Activated T-cell treated with anti-CD3 and anti-CD28 coated beads, Interleukin-2, amount 50 U/mL, for 1 hour (primary cell): ENCODE measurements at places on chromosomes 6 and 20.
A peak's percentile ranks its signal among the peaks of the same experiment; 100 is the strongest.

DNA sequence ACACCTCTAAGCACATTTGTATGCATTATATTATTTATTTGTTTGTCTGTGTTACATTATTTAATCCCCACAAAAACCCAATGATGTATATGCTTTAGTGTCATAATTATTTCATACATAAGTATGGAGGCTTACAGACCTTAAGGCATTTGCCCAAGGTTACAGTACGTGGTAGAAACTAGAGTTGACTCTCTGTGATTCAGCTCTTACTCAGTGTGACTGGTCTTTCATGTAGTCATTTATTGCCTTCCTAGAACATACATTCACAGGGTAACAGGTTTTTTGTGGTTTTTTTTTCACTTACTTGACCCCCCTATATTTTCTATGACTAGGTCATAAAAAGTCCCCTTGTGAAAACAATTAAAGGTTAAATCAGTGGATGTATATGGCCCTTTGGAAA, 566.8 kb downstream of the TFAP2A start:
- DNase-seq = no peak

DNA sequence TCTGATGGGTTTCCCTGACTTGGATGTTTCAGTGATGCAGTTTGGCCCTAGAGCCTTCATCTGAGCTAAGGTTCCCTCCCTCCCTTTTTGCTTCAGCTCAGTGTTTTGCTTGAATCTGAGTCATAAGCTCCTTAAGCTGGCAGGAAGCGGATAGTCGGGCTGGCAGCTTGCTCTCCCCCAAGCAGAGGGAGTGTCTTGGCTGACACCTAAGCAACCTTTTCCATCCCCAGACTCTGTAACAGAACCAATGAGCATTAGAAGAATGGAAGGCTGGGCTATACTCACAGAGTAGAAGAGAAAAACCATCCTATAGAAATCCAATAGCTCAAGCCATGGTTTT, 98.3 kb downstream of the HAO1 start:
- DNase-seq = no peak

GRCh38 chr6:130980310-130981032, 82.6 kb downstream of the EPB41L2 start:
- DNase-seq = no peak

GRCh38 chr6:6105472-6106036, 98.8 kb upstream of the NRN1 start:
- no peak for DNase-seq

DNA sequence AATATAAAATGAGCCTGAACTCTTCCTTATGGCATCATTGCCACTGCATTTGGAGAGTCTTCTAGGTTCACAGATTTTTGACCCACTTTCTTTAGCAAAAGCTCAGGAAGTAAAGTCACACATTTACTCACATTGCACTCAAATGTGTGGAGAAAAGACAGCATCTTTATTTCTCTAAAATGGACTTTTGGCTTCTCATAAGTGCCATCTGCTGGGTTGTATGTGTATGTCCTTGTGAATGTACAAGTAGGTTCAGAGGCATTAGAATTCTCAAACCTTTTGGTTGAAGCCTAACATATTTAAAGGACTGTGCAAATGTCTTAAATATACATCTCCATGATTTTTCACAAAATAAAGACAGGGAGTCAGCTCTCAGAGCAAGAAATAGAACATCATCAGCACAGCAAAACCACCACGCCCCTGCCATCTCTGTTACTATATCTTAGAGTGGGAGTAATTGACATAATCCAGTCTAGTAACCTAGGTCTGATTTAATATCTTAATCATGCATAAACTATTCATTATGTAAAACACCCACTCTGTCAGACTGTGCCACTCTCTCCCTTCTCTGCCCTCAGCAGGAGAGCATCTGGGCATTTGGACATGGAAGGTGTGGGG, 42.2 kb upstream of the SPTLC3 start:
- DNase-seq = no peak

DNA sequence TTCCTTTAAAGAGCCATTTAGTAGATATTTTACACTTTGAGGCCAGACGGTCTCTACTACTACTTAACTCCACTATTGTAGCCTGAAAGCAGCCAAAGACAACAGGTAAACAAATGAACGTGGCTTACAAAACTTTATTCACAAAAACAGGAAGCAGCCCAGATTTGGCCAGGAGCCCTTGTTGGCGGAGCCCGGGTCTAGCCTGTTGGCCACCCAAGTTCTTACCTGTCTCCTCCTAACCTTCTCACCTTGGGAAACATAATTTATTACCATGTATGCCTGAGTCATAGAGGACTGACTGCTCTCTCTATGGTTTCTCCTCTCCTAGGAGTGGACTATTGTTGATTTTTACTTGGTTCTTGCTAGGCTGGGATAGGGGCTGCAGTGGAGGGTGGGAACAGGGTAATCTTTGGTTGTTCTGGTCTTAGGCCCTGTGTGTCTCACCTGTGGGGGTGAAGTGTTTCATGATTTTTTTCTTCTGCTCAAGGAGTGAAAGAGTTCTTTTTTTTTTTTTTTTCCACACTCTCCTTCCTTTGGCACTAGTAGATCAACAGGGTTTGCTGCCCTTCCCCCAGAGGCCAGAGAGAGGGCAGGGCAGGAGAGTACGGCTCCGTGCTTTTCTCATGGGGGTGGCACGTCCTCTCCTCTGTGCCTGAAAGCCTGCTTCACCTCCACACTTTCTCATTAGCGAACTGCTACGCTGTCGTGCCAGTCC, 90.0 kb downstream of the RPP40 start:
- DNase-seq = no peak

- no peak for DNase-seq
These were observed 35.6 kb downstream of the RBM38 start for GRCh38 chr20:57426831-57427230.

DNA sequence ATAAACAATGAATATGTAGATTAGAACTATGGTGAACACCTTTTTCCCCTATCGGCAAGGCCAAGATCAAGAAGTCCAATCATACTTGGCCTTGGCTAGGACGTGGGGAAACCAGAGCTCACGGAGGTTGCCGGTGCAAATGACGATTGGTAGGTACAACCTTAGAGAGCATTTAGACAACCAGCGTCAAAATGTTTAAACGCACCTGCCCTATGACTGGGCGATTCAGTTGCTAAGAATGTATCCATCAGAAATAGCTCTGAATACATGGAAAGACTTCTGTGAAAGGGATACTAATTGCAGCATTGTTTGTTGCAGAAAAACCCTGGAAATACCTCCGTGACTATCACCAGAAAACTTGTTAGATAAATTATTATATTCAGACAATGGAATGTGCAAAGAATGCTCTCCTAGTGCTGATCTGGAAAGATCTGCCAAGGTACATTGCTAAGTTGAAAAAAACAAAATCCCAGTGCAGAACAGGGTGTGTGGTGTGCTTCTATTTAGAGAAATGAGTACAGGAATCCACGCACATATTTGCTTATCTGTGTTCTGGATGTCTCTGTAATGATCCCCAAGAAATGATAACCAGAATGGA, 48.0 kb upstream of the PTPN1 start:
- DNase-seq = no peak

DNA sequence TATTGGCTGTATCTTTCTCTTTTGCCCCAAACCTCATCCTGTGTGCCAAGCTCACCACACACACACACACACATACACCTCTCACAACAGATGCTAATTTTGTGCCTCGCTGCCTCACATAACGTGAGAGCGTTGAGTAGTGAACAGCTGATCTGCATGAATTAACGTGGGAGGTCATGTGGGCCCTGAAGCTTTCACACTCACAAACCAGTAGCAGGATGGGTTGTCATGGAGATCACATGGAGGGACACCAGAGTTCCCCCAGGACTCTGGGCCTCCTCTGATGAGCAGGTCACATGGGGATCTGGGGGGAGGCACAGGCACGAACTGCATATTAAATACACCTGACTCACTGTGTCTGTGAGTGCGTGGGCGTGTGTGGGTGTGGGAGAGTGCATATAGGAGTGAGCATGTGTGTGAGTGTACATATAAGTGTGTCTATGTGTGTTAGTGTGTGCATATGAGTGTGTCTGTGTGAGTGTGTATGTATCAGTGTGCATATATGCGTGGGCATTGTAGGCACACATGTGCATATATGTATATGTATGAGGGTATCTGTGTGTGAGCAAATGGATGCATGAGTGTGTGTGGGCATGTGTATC, 62.7 kb upstream of the SULF2 start:
- no peak for DNase-seq

DNA sequence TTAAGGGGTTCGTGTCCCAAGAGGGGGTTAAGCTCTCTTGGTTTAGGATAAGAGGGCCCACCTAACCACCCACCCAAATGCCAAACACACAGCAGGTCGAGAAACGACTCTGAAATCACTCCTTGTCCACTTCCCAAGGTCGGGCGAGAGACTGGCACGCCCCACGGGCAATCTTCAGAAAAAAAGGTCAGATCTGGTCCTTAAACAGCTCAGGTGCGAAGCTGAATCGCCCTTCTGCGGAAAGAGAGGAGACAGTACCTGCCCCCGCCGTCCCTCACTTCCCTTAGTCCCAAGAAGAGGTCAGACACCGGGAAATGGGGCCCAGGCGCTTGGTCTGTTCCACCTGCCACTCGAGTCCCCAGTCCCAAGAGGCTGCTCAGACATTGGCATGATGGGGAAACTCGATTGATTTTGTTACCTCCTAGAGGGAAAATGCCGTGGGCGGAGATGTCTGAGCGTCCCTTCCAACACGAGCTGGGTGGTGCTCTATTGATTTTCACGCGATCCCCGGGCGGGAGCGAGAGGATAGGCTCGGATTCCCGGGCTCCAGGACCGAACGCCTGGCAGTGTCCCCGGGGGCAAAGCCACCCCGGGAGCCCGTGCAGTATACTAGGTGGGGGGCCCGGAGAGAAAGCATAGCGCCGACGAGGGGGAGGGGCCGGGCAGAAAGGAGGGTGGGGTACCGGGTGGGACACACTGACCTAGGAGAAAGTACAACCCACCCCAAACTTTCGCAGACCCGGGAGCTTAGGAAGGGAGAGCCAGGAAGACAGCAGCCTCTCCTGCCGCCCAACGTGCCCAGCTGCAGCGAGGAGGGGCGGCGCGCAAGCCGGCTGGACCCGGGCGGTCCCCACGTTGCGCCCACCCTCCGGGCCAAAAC, 1.1 kb upstream of the SAMD5 start:
- DNase-seq = no peak

GRCh38 chr20:36644706-36645095, 1.3 kb downstream of the SLA2 start:
- peak; percentile 38 for DNase-seq

DNA sequence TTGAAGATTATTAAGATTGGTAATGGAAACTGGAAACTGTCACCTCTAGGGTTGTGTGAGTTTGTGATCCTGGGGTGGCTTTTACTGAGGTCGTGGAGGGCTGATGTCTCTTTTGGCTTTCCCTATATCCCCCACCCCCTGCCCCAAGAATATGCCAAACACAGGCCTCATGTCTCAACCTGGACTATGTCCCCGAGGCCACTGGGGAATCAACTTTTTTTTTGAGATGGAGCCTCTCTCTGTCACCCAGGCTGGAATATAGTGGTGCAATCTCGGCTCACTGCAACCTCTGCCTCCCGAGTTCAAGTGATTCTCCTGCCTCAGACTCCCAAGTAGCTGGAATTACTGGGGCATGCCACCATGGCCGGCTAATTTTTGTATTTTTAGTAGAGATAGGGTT, 83.3 kb upstream of the RALGAPA2 start:
- DNase-seq = no peak

DNA sequence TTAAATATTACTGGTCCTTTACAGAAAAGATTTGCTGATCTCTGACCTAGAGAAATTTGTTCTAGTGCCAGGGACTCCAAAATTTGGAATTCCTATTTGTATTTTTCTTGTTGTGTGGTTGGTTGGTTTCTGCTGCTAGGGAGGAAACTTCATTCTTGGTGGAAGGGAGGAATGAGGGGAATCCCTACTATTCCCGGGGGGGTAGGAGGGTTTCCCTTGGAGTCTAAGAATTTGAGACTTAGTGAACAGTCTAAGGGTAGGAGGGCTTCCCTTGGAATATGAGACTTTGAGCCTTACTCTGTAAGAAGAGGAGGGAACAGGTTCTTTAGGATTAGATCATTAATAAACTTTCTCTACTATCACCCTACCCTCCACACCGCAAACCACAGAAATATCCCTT, 67.1 kb upstream of the ADGRF1 start:
- DNase-seq = no peak
